ENCODE measurements at places on chromosomes 5 and 9.
A peak's percentile ranks its signal among the peaks of the same experiment; 100 is the strongest.

DNA sequence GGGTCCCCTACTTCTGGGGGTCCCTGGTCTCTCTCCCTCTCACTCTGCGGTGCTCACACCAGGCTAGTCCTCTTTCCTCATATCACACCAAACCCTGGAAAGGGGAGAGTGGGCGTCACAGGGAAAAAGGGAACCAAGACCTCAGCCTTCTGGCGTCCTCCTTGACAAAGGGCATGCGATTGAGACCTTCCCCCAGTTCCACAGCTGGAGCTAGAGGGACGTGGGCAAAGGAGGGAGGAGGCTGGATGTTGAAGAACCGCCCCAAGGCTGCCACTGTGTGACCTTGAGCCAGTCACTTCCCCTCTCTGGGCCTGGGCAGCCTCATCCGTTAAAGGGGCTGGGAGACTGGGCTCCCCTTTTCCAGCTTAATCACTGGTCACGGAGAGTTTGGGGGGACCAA lies 18.5 kb upstream of the TOR2A start:
- DNase-seq, result no peak

DNA sequence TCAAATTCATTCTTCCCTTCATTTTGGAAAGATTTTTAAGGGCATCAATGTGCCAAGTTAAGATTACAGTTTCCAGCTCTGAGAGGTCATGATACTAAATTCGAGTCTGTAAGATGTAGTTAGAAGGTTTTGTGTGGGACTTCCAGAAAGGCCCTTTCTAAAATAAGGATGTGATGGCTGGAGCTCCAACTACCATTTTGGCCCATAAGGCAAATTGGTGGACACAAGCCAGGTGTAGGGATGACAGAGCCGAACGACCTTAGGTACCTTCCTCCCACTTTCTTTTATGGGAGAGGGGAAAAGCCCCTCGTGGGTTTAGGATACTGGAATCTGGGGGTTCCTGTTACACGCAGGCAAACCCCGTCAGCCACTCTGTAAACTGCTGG lies 54.3 kb upstream of the PTPDC1 start:
- no peak for DNase-seq

DNA sequence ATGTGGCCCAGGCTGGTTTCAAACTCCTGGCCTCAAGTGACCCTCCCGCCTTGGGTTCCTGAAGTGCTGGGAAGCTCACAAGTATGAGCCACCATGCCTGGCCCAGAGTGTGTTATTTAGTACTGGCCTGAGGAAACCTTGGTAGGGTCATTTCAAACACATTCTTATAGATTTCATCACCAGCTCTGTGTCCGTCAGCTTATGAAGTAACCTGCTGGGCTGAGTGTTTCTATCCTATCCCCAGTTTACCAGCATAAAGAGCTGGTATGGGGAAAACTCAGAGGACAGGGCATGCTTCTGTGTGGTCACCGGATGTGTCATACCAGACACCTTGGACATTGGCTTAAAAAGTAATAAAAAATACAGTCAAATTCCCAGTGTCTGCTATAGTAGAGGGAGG lies 45.3 kb downstream of the PTPN3 start:
- DNase-seq, result no peak

GRCh38 chr5:157143127-157143971 lies 684 bp upstream of the MED7 start:
- DNase-seq, result peak; percentile 66

- DNase-seq, result no peak
Measured at GRCh38 chr5:84383816-84384603, 670 bp downstream of the EDIL3 start.

DNA sequence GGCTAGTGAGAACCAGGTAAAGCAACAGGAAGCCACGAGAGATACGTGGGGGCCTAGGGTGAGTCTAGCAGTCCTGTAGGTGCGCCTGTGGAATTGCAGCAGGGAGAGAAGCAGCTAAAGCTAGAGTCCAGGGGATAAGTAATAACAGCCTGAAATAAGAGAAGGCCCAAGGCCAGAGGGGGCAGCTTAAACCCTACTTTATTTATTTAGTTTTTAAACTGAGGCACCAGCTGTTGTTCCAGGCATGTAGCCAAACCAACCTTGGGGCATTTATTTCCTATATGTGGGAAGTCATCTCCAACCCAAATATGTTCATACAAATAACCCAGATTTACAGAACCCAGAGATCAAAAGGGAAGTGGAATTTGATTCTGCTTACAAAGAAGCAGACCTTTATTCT lies 93.5 kb downstream of the GLDC start:
- DNase-seq, result no peak

- DNase-seq, result no peak
Measured at GRCh38 chr5:139946006-139946405, 97.1 kb downstream of the NRG2 start.

All from activated CD4-positive, alpha-beta T cell treated with anti-CD3 and anti-CD28 coated beads, Interleukin-2, Interleukin-4, amounts not matched to agents 100 ng/mL and 50 ng/mL, durations not matched to agents 16 hours and 8 hours (primary cell).